Activated CD4-positive, alpha-beta T cell treated with anti-CD3 and anti-CD28 coated beads for 1 hour (primary cell): ENCODE measurements at places on chromosomes 5 and 9.

- DNase-seq = no peak
Measured at GRCh38 chr5:60487885-60488442, 212.0 kb downstream of the DEPDC1B start.

DNA sequence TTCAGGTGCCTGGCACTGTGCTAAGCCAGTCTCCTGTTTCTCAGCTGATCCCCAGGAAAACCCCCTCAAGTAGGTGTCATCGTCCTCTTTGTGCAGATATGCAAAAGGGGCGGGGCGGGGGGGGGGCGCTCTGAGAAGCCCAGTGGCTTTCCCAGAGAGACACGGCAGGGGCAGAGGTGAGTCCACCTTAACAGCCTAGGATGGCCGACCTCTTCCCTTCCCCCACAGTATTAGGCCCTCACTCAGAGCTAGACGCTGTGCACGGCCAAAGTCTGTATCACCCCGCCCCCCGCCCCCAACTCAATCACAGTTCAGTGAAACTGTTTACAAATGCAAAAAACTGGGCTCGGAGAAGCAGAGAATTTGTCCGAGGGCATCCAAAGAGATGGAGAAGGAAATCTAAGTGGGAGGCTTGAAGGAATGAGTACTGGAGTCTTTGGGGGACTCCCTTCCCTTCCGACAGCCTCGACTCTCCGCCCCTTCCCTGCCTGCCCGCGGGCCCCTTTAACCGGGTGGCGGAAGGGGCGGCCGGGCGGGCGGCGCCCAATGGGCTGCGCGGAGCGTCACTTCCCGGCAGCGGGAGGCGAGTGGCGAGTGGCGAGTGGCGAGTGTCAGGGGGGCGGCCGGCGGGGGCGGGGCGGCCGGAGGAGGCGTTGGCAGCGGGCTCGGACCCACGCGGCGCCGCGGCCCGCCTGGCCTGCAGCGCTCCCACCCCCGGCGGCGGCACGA lies at the start of gene ERGIC1:
Gene ERGIC1 (plus strand): TSS at position 566 of the 729 bp plus-strand sequence. CDS start 163 bp downstream, at position 729.
- DNase-seq = peak; percentile 32

- no peak for DNase-seq
Measured at GRCh38 chr5:79285833-79286232, 49.9 kb downstream of the JMY start.

DNA sequence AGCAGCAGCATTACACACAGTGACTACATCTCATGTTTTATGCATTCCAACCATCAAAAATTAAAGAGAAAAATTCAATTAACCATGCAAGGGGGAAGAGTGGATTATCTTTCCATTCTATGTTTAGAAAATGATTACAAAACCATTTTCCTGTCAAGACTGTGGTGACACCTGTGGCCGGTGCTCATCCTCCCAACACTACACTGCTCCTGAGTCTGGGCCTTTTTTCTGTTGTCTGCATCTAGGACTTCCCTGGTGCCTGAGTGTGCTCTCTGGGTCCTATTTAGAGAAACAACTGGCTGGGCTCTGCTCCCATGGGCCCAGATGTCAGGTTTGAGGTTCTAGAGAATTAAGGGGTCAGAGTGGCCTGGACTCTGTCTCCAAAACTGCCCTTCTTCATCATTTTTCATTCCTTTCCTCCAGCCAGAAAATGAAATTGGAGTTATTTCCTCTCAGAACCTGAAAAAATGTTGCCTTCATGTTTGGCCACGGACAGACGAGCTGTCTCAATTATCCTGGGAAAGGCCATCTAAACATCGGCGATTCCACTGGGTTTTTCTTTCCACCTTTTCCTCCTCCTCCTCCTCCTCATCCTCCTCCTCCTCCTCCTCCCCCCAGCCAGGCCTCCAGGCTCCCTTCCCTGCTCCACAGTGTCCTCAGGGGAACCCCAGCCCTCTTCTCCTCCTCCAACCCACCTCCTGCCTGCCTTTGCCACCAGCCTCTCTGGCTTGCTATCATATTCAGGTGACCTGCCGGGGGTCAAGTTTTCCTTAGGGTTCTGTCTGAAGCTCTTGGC lies 11.4 kb upstream of the ARSI start:
- DNase-seq = no peak

DNA sequence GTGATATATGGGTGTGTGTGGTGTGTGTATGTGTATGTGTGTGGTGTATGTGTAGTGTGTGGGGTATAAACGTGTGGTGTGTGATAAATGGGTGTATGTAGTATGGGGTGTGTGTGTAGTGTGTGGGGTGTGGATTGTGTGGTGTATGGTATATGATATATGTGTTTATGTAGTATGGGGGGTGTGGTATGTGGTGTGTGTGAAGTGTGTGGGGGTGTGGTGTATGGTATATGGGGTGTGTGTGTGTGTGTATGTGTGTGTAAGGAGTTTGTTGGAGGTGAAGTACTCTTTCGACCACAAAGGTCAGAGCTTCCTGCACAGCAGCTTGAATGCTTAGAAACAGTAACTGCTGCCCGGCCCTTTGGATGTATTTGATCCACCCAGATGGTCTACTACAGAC lies 145.2 kb upstream of the IQGAP2 start:
- DNase-seq = no peak

DNA sequence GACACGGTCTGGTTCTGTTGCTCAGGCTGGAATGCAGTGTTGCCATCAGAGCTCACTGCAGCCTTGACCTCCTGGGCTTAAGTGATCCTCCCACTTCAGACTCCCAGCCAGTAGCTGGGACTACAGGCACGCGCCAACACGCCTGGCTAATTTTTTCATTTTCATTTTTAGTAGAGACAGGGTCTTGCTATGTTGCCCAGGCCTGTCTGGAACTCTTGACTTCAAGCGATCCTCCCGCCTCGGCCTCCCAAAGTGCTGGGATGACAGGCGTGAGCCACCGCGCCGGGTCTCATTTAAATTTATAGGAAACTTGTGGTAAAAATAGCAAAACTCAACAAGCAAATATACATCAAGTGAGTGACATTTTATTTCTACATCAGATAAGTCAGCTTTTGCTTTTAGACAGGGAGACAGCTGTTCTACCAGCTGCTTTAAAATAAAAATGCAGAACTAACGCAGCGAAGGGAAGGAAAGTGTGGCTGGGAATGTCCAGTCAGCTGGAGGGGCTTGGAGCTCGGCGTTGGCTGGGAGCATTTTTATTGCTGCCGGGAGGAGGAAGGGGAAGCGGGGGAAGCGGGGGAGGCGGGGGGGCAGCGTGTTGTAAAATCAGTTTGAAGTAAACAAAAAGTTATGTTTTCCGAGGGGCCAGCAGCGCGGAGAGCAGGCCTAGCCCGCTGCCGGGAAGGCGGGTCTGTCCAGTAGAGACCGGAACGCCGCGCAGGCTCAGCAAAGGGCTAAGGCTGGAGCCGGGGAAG lies 707 bp upstream of the ZFYVE16 start:
- DNase-seq = no peak
